ENCODE measurements at places on chromosomes 5 and 9. TPM values are rescaled to one million over a fixed set of nuclear protein-coding genes. Genes with fewer than 3 reads are reported as not detected.
A peak's percentile ranks its signal among the peaks of the same experiment; 100 is the strongest.

PCDHB2 gene
- 75.5 TPM for total RNA-seq

MSX2 gene
- 11.7 TPM for total RNA-seq

PCDHGB6 gene
- 23.1 TPM for total RNA-seq

DNA sequence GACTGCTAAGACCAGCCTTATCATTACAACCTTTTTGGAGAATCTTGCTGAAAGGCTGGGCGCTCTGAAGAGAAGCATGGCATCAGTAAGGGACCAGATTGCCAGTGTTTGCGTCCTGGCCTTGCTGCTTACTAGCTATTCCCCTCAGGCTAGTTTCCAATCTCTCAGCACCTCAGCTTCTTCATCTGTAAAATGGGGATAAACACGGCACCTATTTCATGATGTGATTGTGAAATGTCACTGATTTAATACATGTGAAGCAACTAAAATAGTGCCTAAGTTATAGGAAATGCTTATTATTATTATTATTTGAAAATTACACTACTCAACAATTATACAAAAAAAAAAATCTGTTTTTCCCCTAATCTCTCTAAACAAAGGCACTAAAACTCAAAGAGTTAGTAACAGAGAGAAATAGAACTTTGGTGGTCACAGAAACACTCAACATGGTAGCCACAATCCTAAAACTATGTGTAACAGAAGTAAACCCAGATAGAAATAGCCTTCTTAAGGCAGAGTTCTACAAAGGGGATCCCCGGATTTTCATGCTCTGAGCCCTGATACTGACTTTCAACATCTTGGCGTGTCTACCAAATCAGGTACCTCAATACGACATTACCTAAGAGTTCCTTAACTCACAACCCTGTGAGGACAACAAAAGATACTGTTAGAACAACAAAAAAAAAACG, 62.0 kb downstream of the ENC1 start:
- H3K27ac ChIP-seq, result peak overlapping the region; percentile 17
- no peak for DNase-seq
- H3K27me3 ChIP-seq, result no peaks in the 10 kb centered on the region

DNA sequence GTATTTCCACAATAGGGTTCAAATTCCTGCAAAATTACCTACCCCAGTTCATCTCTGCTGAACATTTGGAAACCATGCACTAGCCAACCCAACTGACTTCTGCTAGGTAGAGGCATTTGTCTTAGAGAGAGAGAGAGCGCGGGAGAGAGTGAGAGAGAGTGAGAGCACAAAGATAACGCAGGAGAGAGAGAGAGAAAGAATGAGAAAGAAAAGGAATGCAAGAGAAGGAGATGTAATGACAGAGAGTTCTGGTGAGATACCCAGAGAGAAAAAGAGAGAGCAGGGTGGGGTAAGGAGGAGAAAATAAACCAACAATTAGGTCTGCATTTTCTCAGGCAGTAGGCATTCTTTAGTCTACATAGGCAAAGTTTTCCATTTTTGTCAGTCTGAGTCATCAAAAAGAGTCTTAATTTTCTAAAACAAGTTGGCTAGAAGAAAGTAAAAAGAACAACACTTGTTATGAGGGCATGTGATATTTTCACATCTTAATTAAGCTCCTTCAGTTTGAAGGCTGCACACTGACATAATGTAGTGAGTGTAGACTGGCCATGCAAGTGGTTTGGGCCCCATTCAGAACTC, 98.2 kb downstream of the MAP1B start:
- DNase-seq, result no peak
- H3K27ac ChIP-seq, result no peak overlapping the region

- H3K27ac ChIP-seq, result no peak overlapping the region
- no peak overlapping the region for H3K4me3 ChIP-seq
- peaks cover 28% of the 10 kb centered on the region for H3K27me3 ChIP-seq
- H3K36me3 ChIP-seq, result no peaks in the 10 kb centered on the region
- DNase-seq, result no peak
Measured at GRCh38 chr5:90477621-90478215, 3.1 kb downstream of the POLR3G start.

- no peaks in the 10 kb centered on the region for H3K27me3 ChIP-seq
- peaks cover 5% of the 10 kb centered on the region for H3K36me3 ChIP-seq
- no peak for DNase-seq
- no peak overlapping the region for H3K27ac ChIP-seq
Measured at GRCh38 chr9:91211414-91211813, 150.3 kb downstream of the AUH start.

DNA sequence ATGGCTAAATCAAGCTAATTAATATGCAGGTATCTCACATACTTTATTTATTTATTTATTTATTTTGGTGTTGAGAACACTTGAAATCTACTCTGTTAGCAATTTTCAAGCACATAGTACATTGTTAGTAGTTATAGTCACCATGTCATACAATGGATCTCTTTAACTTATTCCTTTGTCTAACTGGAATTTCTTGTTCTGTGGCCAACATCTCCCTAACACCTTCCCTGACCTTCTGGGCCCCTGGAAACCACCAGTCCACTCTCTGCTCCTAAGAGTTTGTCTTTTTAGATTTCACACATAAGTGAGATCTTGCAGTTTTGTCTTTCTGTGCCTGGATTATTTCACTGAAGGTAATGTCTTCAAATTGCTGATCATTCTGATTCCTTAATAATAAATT, 229.1 kb downstream of the SEMA5A start:
- H3K27me3 ChIP-seq, result no peaks in the 10 kb centered on the region
- no peaks in the 10 kb centered on the region for H3K36me3 ChIP-seq
- no peak overlapping the region for H3K27ac ChIP-seq
- peaks cover 3% of the 10 kb centered on the region for H3K4me1 ChIP-seq
- H3K4me3 ChIP-seq, result peak overlapping the region; percentile 23

GRCh38 chr5:86039351-86039750, 578.4 kb upstream of the COX7C start:
- no peaks in the 10 kb centered on the region for H3K27me3 ChIP-seq
- no peak overlapping the region for H3K4me3 ChIP-seq
- DNase-seq, result no peak

- no peaks in the 10 kb centered on the region for H3K27me3 ChIP-seq
- H3K36me3 ChIP-seq, result no peaks in the 10 kb centered on the region
- H3K4me1 ChIP-seq, result peaks cover 11% of the 10 kb centered on the region
- no peak overlapping the region for H3K4me3 ChIP-seq
- DNase-seq, result no peak
Measured at GRCh38 chr5:63097286-63097685, 518.7 kb downstream of the LRRC70 start.

DNA sequence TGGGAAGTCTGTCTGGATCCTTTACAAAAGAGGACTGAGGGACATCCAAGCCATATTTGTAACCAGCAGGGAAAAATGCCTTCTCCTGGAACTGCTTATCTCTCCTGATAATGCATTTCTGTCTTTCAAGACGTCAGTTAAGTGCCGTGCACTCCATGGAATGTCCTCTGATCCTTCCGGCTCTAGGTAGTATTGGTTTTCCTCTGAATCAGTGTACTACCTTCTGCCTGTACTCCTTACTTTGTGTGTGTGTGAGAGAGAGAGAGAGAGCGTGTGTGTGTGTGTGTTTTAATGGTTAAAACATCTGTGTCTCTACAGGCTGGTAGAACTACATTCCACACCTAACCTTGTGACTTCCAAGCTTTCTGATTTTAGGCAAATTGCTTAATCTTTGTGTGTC, 89.9 kb downstream of the PIP5K1B start:
- DNase-seq, result no peak
- H3K27me3 ChIP-seq, result no peaks in the 10 kb centered on the region
- no peaks in the 10 kb centered on the region for H3K36me3 ChIP-seq
- no peaks in the 10 kb centered on the region for H3K4me1 ChIP-seq

- peaks cover 12% of the 10 kb centered on the region for H3K4me1 ChIP-seq
- H3K4me3 ChIP-seq, result no peak overlapping the region
- DNase-seq, result no peak
Measured at GRCh38 chr5:156794687-156795086, 55.4 kb upstream of the PPP1R2B start.

DNA sequence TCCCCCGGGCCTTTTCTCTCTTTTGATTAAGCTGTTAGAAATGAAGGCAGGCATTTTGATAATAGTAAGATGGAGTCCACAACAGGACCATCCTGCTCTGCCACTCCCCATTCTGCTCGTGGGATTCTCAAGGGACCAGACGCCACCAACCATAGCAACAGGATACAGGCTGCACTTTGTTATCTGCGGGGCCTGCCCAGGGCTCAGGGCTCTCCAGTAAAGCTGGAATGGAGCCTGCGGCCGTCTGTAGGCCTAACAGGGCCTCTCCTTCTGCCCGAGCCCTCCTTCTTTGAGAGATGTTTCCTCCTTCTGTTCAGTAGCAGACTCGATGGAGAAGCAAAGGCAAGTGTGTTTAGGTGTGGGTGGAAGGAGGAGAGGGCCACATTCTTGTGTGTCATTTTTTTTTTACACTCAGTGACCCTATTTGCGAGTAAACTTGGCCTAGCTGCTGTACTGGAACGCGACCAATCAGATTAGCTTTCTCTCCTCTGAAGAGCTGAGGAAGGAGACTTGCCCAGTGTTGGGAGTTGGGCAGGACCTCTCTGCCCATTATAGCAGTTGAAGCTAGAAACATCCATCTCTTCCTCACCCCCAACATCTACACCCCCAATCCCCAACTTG, 8.9 kb upstream of the EPB41L4B start:
- no peak overlapping the region for H3K4me3 ChIP-seq
- no peak overlapping the region for H3K27ac ChIP-seq
- H3K27me3 ChIP-seq, result peaks cover 6% of the 10 kb centered on the region
- H3K36me3 ChIP-seq, result no peaks in the 10 kb centered on the region

DNA sequence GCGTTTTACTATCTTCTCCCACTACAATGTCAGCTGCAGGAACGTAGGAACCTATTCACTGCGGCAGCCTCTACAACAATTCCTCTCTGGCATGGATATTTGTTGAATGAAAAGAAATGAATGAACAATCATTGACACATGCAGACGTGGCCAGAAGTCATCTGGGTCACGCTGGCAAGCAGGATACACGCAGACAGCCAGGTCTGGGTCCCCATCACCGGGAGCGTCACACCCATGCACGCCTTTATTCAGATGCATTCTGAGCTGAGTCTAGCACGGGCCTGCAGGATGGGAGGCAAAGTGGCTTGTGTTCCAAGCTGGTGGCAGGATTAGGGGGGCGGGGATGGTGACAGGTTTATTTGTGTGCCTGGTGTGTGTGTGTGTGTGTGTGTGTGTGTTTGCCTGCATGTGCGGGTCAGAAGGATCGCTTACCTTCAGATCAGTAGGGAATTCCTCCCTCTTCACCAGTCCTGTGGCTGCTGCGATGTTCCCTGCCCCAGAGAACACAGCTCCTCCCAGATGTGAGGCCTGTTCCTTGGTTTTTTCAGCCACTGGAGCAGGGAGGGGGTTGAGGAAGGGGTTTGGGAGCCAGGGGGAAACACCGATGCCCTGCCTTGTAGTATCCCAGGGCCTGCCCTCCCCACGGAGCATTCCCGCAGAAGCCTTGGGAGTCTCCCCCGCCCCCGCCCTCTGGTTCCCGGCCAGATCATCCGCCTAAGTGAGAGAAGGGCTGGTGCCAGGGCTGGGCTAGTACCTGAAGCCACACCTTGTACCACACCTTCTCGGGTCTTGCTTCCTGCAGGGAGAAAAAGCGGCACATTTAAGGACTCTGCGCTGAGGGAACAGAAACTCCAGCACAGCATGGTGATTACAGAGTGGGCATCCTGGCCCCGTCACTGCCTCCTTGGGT, 4.1 kb downstream of the SNCB start:
- DNase-seq, result no peak
- H3K4me1 ChIP-seq, result peaks cover 3% of the 10 kb centered on the region
- no peaks in the 10 kb centered on the region for H3K36me3 ChIP-seq
- peaks cover 85% of the 10 kb centered on the region for H3K27me3 ChIP-seq
- no peak overlapping the region for H3K27ac ChIP-seq
